ENCODE measurements at places on chromosomes 5 and 9.
A peak's percentile ranks its signal among the peaks of the same experiment; 100 is the strongest.

GRCh38 chr5:179120421-179120861, 60.3 kb downstream of the ZNF354C start:
- no peak for DNase-seq

- no peak for DNase-seq
These were observed 845.6 kb upstream of the CDH6 start for GRCh38 chr5:30347858-30348257.

DNA sequence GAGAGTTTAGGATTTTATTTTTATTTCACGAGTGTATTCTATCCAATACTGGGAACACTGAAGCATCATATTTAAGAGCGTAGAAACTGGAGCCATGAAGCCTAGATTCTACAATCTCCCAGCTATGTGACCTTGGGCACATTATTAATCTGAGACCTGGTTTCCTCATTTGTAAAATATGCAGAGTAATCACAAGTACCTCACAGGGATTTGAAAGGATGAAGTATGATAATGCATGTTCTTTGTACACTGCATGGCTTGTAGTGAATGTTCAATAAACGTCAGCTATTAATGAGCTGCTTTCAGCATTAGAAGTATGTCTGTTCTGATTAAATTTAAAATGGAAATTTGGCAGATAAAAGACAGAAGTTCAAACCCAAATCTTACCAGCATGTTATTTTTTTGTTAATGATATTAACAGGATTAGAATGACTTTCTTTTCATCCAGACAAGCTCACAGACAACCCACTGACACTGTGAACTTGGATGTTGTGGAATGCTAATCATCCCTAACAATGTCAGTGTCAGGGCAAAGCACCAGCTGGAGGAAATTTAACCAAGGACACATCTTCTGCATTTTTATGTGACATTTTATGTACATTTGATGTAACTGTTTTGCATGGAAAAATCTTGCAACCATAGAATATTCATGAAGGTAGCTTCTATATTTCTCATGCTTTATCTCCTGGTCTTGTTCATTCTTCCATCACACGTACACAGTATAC, 27.1 kb upstream of the CTXN3 start:
- no peak for DNase-seq

- no peak for DNase-seq
These were observed 9.9 kb downstream of the GFPT2 start for GRCh38 chr5:180343110-180343830.

DNA sequence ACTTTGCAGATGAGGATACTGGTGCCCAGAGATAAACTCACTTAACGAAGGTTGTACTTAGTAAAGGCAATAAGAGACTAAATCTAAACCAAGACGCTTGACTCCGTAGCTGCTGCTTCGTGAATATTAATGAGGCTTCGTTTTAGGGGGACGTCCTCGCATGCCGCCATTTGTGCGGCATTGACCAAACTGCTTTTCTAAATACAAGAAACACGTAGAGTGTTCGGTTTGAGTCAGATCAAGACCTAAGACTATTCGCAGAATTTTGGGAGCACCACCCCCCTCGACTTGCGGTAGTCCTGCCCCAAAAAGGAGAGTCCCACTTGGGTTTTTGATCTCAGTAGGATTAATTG, 1.1 kb downstream of the NPM1 start:
- no peak for DNase-seq

GRCh38 chr5:152560512-152561137, 155.5 kb upstream of the NMUR2 start:
- DNase-seq, result peak; percentile 77

GRCh38 chr5:77960305-77960704, 184.2 kb upstream of the TBCA start:
- no peak for DNase-seq

GRCh38 chr5:65895891-65896290, 30.5 kb upstream of the ERBIN start:
- no peak for DNase-seq

- DNase-seq, result no peak
These were observed 29.9 kb upstream of the OBP2B start for GRCh38 chr9:133238851-133239532.

- DNase-seq, result peak; percentile 62
These were observed 12.0 kb downstream of the PBX3 start for GRCh38 chr9:125758986-125759763.

DNA sequence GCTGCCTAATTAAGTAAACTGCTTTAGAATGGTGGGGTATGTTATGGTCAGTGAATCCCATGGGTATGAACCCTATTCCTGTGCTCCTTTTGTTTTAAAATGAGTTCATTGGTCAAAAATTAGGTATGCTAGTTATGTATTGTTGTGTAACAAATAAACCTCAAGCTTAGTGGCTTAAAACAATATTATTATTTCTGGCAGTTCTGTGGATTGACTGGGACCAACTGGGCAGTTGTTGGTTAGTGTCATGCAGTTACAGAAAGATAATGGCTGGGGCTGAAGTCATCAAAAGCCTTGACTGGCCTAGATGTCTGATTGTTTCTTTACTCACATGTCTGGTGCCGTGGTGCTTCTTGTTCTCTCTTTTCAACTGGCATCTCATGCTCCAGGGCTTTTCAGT, 8.9 kb upstream of the PTAR1 start:
- no peak for DNase-seq

DNA sequence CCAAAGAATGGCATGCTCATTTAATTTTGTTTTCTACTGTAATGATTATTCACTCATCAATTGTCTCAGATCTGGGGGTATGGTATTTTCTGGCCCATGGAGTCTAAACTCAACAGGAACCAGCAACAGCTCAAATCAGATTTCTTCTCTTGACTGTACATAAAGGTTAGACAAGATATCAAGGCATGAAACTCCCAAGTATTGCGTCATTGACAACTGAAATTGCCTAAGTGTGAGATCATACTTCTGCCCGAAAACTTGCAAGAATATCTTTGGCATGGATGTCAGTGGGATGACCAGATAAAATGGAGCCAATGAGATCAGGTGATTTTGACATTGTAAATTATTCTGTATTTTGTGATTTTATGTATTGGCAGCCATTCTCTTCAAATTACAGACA, 141.7 kb upstream of the STK32A start:
- no peak for DNase-seq

- DNase-seq, result no peak
These were observed 71.4 kb downstream of the DAPK1 start for GRCh38 chr9:87569008-87569509.
